Pons (tissue), 1 donor: ENCODE measurements at places on chromosomes 7 and 10.

- DNase-seq, result peak; percentile 11
Measured at GRCh38 chr7:8564281-8564680, 130.9 kb downstream of the NXPH1 start.

DNA sequence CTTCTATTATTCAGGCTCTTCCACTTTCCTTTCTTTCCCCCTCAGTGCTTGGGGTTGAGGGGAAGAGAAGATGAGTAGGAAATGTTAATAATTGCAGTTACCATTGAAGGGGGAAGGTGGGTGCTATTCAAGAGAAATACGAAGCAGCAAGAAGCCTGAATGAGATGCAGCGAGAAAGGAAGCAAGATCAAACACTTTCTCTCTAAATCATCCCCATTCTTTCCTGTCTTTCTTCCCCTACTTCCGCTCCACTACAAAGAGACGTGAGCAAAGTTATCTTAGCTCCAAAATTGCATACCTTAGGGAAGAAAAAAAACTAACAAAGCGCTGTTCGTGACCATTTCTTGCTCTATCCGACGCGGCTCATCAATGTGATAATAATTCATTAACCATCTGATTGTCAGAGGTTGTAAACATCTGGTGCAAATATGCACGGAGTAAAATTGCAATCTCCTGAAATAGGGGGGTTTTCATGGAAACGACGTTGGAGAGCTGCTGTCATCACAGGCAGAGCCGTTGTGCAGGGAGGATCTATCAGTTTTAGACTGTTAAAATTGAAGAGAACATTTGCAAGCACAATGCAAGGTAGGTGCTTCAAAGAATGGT is 15.2 kb upstream of the PARD3 start:
- DNase-seq, result no peak

GRCh38 chr10:13891128-13892000 is 304.6 kb downstream of the PRPF18 start:
- DNase-seq, result no peak

GRCh38 chr7:129492391-129492790 is 9.9 kb upstream of the SMKR1 start:
- DNase-seq, result no peak

- DNase-seq, result no peak
Measured at GRCh38 chr7:140542228-140542603, 62.9 kb upstream of the MKRN1 start.

DNA sequence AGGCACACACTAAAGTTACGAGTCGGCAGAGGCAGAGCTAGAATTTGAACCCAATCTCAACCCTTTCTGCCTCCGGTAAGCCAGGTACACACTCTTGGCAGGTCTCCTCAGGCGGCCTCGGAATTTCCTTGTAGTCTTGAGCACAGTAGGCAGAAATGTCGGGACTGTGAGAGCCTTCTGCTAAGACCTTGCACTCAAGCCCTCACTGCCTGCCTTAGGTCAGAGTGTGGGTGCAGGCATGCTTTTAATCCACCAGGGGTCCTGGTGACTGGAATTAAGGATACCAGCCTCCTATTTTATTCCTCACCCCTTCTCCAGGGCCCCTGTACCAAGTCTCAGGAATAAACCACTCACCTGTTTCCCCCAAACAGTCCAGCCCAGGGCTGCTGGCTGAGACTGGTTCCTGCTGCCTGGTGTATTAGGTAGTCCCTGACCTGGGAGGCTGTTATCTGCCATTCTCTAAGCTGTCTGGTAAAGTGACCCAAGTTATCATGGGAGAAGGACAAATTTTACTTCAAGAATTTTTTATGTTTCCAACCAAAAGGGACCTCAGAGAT is 855 bp downstream of the ATP6V1F start:
- no peak for DNase-seq

- no peak for DNase-seq
Measured at GRCh38 chr7:46139079-46139478, 218.0 kb upstream of the IGFBP3 start.

DNA sequence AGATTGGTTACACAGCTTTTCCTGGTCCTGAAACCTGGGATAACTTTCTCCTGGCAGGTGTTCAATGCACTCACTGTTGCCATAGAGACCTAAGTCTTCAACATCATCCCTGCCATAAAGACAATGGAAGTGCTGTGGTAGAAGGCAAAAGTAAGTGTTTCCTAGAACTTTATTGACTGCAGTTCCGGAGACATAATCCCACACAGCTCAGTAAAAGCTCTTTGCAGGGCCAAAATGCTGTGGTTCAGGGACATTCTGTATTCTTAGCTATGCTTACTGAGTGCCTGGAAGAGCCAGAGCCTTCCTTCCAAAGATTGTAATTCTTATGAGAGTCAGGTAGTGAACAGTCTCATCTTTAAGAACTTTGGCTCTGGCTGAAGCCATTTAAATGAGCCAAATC is 5.3 kb downstream of the WIPF3 start:
- DNase-seq, result no peak

- no peak for DNase-seq
Measured at GRCh38 chr7:1765336-1765735, 95.3 kb downstream of the ELFN1 start.

GRCh38 chr10:102504179-102504975 is 605 bp downstream of the SUFU start:
- no peak for DNase-seq

DNA sequence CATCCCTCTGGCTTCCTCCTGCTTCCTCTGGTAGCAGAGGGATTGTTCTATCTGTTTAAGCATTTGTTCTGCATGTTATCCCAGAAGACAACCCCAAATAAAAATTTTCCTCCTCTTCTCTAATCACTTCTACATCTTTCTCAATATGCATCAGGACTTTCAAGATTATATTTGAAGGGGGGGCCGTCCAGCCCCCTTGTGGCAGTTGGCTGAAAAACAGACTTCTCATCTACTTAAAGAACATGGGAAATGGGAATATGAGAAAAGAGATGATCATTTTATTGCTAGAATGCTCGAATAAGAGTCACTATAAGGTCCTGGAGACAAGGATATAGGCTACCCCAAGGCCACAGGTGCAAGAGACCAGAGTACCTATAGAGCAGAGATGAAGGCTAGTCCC is 466.0 kb downstream of the REEP3 start:
- DNase-seq, result no peak

DNA sequence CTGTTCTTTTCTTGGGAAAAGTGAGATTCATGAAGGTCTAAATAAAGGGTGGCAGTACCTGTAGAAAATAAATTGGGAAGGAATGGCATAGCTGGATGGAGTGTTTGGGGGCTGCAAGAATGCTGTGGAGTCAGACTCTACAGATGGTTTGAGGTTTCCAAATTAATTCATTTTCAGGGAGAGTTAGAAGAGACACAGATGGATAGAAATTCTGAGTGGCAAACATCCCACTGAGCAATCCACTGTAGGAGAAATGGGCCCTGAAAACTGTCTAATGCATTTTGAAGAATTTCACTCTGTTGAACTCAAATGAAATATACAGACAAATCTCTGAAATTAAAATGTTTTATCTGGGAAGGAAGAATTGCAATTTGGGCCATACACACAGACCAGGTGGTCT is 16.9 kb upstream of the NFE2L3 start:
- DNase-seq, result no peak

GRCh38 chr10:126902157-126902556 is 3.1 kb upstream of the DOCK1 start:
- no peak for DNase-seq

GRCh38 chr7:111954474-111955381 is 251.5 kb downstream of the DOCK4 start:
- peak; percentile 74 for DNase-seq

DNA sequence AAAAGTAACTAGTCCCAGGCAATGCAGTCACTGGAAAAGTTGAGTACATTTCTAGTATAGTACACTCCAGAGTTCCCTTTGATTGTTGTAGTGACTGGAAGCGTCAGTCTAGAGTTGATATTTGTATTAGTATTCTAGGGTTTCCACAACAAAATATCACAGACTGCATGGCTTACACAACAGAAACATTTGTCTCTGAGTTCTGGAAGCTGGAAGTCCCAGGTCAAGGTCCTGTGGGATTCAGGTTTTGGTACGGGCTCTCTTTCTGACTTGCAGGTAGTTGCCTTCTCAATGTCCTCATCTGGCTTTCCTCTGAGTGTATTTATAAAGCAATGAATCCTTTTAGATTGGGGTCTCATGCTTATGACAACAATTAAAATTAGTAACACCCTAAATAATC is 1119.1 kb upstream of the PHF14 start:
- DNase-seq, result no peak

DNA sequence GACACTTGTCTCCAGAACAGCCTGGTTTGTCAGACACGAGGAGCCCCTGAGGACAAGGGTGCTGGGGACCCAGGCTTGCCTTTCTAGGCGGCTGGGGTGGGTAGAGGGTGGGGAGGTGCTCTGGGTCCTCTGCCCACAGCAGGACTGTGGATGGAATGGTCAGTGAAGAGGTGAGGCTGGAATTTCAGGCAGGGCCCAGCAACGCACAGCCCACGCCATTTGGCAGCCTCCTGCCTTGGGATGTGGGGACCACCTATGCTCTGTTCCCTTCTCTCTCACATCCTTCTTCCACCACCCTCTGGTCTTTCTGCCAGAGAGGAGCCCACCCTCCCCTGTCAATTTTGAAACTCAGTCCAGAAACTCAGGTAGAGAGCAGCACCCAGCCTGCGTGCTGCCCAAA is 103.2 kb downstream of the CXCL12 start:
- no peak for DNase-seq

DNA sequence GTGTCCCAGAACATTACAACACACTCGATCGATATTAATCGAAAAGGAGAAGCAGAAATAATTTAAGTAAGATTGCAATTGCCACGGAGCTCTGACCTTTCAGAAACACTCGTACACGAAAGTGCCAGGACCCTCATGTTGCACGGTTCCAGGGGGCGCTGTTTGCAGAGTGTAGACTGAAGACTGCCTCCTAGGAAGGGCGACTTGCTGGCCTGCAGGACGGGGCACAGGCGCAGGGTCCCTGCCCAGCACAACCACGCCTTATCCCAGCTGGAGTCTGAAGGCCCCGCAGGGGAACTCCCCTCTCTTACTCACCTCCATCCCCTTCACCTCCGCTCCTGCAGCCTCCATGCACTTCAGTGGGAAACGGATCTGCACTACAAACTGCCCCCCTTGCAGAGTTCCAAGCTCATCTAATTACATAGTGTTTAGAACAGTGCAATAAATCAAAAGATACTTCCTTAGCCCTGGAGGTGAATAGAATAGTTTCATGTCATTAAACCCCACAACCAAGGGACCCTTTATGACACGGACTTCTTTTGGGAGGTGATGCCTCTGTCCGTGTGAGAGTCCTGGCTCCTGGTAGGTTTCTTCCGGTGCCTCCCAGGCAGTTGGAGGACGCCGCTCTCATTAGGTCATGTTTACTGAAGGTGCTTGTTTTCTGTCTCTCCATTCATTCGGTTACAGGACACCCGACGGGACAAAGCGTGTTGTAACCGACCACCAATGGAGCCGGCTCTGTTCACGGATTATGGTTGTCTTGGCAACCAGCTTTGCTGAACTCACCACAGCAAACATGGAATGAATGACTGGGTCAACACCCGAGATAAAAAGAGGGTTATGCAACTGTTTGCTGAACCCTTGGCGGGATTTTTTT is 262.2 kb downstream of the BAMBI start:
- DNase-seq, result no peak

- DNase-seq, result no peak
Measured at GRCh38 chr7:116380025-116380424, 119.5 kb upstream of the CAV2 start.

- peak; percentile 17 for DNase-seq
Measured at GRCh38 chr7:113159746-113160339, 41.5 kb upstream of the SMIM30 start.

DNA sequence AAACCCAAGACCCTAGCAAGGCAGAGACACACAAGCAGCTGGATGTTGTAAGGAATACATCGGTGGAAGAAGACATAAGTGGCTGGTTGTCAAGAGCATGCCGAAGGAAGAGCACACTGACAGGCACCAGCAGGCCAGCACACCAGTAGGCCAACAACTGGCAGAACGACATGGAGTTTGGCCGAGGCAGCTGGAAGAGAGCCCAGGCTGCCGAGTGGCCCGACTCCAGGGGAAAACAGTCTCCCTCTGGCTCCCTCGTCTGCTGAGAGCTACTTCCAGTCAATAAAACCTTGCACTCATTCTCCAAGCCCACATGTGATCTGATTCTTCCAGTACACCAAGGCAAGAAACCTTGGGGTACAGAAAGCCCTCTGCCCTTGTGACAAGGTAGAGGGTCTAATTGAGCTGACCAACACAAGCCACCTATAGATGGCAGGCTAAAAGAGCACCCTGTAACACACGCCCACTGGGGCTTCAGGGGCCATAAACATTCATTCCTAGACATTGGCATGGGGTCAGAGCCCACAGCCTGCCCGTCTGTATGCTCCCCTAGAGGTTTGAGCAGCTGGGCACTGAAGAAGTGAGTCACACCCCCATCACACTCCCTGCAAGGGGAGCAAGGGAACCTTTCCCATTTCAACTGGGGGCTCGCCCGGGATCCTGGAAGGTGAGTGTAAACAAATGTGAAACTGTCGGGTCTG is 14.7 kb upstream of the TNS3 start:
- DNase-seq, result peak; percentile 51
